ENCODE measurements at places on chromosomes 7 and 10.

DNA sequence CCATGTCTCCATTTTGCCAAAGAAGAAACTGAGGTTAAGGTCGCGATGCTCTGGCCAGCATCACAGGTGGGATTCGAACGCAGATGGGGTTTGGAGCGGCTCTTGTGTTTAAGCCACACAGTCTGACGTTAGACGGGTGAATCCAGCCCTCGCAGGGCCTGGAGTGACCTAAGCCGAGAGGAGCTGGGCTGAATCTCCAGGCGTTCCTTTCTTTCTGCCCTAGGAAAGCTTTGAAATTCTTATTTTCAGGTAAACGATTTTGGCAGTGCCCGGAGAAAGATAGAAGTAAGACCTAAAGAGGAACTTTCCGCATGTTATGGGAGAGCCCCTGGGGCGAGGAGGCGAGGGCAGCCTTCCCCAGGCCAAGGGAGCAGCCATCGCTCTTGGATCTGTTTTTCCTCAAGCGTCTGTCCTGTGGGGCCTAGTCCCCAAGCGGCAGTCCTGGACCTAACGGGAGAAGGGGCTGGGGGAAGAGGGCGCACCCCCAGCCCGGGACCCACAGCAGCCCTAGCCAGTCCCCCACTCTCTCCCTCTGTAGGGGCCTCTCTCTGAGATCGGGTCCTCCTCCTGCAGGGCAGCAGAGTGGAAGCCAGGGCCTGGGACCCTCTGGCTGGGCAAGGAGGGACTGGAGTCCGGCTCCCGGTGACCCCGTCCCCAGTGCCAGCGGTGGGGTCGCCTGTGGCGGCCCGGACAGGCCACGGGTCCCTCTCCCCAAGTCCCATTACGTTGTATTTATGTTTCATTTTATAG, 8.9 kb upstream of the LBX1 start:
- H3K36me3 ChIP-seq = no peaks in the 10 kb centered on the region
- H3K4me3 ChIP-seq = no peak overlapping the region
- DNase-seq = no peak
- no peaks in the 10 kb centered on the region for H3K4me1 ChIP-seq
- H3K27ac ChIP-seq = no peak overlapping the region
- peaks cover 74% of the 10 kb centered on the region for H3K27me3 ChIP-seq

- H3K36me3 ChIP-seq = peaks cover 9% of the 10 kb centered on the region
- peaks cover 6% of the 10 kb centered on the region for H3K4me1 ChIP-seq
- DNase-seq = no peak
- H3K27ac ChIP-seq = no peak overlapping the region
- H3K4me3 ChIP-seq = no peak overlapping the region
These were observed 3.7 kb downstream of the GCC1 start for GRCh38 chr7:127581716-127582115.

DNA sequence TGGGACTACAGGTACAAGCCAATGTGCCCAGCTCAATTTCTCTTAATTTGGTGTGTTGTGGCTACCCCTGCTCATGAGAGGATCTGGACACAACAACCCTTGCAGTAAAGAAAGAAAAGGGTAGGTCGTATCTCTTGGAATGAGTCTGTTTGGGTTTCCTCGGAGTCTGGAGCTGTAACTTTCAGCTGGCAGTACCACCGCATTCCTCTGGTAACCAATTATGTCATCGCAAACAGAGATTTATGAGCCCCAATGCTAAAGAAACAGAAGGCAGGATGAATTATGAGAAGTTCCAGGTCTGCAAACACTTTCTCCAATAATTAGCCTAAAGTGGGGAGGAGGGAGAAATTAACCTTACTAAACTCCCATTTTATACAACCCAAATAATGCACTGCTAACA, 186.6 kb upstream of the NRP1 start:
- H3K36me3 ChIP-seq = no peaks in the 10 kb centered on the region
- H3K27ac ChIP-seq = no peak overlapping the region
- H3K4me3 ChIP-seq = no peak overlapping the region
- H3K4me1 ChIP-seq = peaks cover 6% of the 10 kb centered on the region
- H3K27me3 ChIP-seq = no peaks in the 10 kb centered on the region

- no peak for DNase-seq
- no peaks in the 10 kb centered on the region for H3K27me3 ChIP-seq
- no peak overlapping the region for H3K27ac ChIP-seq
- no peaks in the 10 kb centered on the region for H3K36me3 ChIP-seq
These were observed 13.4 kb downstream of the DPCD start for GRCh38 chr10:101601541-101601940.

DNA sequence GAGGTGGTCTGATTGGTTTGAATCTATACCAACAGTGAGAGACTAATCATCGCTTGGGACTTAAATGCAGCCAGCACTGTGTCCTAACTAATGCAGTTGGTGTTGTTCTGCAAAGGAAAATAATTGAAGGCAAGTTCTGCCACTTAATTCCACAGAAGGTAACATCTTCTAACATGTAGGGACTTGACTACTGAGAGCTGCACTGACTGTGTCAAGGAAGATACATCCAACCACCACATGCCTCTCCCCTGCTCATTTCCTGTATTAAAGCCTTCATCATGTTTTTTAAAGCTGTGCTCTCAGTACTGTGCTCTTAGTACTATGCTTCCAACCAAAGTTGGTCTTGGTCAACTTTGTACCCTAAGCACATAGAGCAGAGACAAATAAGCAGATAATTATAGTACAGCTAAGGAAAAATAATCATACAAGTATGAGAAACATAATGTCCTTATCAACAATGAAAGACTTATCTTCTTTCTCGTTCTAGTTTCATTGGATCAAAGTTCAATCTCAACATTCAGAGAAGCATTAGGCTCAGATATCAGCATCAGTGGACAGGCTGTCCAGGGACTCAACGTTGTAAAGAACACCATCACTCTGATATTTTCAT, 2.8 kb upstream of the CYP3A4 start:
- no peak for DNase-seq
- no peak overlapping the region for H3K27ac ChIP-seq
- H3K27me3 ChIP-seq = no peaks in the 10 kb centered on the region
- no peaks in the 10 kb centered on the region for H3K36me3 ChIP-seq
- no peaks in the 10 kb centered on the region for H3K4me1 ChIP-seq
- no peak overlapping the region for H3K4me3 ChIP-seq
